Amniotic stem cell (primary cell): ENCODE measurements at places on chromosomes 4 and X.

DNA sequence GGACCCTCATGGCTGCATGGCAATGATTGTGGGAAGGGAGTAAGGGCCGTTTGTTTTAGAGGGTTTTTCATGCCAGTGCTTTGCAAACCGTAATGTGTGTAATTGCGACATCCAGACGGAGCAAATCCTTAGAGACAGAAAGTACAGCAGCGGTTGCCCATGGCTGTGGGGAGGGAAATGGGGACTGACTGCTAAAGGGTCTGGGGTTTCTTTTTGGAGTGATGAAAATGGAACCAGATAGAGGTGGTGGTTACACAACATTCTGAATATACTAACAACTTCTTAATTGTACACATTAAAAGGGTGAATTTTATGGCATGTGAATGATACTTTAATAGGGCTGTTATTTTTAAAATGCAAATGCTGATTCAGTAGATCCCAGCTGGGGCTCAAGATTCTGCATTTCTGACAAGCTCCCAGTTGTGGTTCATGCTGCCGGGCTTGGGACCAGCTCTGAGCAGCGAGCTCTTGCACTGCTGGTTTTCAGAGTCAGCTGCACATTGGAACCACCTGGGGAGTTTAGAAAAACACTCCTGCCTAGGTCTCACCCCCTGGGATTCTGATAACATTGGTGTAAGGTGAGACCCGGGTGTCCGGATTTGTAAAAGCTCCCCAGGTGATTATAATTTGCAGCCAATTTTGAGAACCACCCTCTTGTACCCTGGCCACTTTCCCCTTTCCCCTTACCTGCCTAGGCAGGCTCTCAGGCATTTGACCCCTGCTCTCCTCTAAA is 47.7 kb downstream of the PRPS1 start:
- no peak for DNase-seq

DNA sequence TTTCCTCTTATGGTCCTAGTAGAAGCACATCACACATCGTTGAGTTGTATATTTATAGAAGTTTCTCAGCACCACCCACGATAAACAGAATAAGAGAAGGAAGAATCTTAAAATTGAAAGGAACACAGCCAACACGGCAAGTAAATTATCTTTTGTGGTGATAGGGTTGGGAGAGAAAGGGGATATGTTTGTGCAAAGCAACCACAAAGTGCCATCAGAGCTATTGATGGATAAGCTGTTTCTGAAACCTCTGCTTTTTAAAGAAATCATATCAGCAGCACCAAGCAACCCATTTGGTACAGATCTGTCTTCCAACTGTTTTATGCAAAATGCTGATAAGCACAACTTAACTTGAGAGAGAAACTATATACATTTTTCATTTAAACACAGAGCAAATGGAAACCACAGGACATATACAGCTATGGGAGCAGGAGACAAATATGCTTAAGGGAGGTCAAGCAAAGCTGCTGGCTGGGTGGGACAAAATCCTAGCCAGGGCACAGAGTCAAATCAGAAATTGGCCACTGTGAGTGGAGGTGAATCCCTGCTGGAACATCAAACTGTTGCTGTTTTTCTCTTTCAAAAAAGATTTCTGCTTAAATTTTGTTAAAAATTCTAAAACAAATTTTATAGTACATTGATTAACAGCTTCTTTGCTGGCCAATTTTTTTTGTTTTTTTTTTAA is 194.0 kb upstream of the HHIP start:
- no peak for DNase-seq

- no peak for DNase-seq
These were observed 47.3 kb downstream of the ARHGAP24 start for GRCh38 chr4:85522277-85522676.

GRCh38 chr4:173461170-173461569 is 62.3 kb upstream of the SCRG1 start:
- DNase-seq: no peak

DNA sequence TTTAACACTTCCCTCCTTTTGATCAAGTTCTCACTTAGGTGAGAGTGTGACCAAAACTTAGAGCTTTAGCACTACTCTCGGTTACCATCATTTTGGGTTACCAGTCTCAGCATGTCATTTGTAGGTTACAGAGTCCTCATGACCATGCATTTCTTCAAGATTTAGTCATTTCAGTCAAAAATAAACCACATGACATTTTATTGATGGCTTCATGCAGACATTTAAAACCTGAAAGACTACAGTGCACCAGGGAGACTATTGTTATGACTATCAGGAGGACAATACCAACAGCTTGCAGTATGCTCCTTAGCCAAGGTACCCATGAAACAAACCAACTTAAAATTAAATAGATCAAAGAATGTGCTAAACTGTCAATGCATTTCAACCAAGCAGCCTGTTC is 498.1 kb upstream of the FSTL5 start:
- DNase-seq: no peak

DNA sequence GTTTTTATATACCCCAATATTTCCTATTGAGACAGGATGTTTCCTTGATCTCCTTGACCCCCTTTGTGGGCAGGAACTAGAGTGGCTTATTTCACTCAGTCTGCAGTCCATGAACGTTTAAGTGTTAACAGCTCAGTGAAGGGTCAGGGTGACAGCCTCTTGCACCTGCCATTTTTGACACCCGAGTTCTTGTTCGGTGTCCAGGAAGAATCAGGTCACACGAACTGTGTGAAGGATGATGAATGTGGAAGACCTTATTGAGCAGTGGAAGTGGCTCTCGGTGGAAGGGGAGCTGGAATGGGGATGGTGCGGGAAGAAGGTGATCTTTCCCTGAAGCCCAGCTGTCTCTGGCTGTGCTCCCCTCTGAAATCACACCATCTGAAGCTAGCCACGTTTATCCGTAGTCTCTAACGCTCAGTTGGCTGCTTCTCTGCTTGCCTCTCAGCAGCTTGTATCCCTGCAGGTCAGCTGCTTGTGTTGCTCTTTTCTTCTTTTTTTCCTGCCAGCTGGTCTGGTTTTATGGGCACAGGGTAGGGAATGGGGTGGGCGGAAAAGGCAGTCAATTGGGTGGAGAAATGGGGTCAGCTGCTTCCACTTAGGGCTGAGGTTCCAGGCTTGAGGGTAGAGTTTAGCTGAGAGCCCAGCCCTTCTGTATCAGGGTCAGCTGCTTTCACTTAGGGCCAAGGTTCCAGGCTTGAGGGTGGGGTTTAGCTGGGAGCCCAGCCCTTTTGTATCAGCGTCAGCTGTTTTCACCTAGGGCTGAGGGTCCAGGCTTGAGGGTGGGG is 29.0 kb upstream of the CCNG2 start:
- DNase-seq: no peak

DNA sequence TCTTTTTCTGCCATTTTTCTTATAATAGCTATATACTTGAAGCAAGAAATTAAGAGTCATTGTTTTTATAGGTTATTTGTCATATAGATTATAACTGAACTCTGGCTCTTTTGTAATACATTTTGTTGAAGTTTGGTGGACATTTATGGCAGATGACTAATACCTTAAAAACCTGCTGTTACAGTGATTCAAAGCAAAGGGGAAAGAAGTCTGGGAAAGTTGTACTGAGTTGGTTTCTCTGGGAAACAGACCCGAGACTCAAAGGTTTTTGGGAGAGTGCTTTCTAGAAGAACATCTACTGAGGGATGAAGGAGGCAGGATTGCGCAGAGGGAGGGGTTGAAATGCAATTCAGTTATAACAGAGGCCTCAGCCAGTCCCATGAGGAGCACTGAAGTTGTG is 35.9 kb downstream of the NAP1L5 start:
- peak; percentile 20 for DNase-seq

DNA sequence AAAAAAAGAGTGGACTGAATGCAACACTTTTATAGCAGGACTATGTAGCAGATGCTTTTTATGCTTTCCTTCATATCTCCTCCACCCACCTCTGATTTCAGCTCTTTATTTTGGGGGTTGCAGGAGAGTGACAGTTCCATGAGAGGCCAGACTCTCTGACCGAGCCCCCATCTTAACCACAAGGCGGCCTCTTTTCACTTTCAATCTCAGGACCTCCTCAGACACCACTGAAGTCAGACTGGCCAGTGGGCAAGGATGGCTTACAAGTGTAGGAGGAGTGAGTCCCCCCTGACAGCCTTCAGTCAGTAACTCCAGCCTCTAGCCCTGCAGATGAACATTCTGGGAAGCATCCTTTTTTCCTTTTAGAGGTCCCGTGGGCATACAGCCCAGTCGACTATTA is 140.8 kb downstream of the FRAS1 start:
- no peak for DNase-seq

DNA sequence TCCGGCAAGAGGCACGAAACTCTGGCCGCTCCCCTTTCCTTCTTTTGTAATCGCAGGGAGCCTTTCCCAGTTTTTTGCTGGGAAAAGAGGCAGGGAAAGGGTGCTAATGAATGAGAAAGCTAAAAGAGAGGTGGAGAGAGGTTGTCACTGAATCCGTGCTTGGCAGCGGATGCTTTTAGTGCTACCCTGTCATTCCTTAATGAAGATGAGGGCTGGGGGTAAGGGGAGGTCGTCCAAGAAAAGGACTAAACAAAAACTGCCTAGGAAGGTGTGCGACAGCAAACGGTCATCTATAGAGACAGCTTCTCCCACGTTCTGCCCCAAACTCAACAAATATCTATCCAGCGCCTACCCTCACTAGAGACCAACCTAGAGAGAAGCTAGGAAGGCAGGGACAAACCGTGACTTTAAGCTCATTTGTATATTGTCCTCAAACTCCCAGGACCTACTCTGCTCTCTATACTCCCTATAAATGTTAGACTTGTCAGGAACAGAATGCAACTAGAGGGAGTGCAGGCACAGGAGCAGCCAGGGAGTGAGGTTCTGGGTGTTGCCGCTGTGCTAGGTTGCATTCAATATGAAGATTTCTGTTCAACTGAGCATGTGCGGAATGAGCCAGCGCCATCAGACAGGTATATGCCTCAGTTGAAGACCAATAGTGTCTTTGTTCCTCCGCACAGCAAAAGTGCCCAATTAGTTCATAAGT is 777 bp upstream of the CASK start:
- DNase-seq: no peak

DNA sequence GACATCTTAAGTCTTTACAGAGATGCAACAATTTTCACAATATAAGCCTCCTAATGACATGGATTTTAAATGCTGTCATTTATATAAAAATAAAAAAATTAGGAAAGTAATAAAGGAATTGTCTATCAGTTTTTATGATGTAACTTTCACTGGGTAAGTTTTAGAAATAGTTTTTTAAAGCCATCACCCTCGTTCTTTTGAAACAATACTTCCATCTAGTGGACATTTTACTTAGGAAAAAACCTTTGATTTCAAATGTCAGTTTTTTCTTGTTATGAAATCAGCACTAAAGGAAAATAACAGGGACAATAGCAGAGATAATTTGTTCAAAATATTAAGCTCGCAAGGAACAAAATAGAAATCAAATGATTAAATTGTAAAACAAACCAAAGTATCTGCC is 24.3 kb upstream of the NDNF start:
- DNase-seq: peak; percentile 37

GRCh38 chr4:78767350-78767749 is 8.8 kb upstream of the BMP2K start:
- no peak for DNase-seq

DNA sequence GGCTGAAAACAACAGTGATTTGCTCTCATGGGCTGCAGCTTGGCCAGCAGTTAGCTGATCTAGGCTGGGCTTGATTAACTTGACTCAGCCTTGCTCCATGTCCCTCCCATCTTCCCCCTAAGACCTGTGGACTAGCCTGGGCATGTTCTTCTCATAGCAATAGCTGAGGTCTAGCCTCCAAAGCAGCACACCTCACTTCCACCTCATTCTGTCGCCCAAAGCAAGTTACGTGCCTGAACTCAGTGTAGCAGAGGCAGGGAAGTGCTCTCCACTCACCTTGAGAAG is 62.2 kb downstream of the EVC start:
- DNase-seq: no peak

- no peak for DNase-seq
These were observed 68.5 kb upstream of the HMX1 start for GRCh38 chr4:8939840-8940742.

GRCh38 chr4:141569141-141569540 is 67.2 kb upstream of the IL15 start:
- DNase-seq: no peak

DNA sequence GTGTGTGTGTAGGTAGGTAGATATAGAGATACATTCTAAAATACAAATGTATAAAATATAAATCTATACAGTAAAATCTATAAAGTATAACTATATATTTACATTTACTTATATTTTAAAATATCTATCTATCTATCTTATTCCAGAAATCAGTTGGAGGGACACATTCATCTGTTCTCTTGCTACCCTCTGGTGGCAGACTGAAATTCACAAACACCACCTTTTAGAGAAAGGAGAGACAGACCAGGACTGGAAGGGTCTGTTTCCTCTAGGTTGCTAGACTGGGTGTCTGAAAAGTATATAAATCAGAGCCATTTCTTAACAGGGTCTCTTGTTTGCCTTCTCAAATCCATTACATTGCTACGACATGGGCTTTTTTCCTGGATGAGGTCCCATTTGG is 343.0 kb downstream of the OPHN1 start:
- DNase-seq: no peak

DNA sequence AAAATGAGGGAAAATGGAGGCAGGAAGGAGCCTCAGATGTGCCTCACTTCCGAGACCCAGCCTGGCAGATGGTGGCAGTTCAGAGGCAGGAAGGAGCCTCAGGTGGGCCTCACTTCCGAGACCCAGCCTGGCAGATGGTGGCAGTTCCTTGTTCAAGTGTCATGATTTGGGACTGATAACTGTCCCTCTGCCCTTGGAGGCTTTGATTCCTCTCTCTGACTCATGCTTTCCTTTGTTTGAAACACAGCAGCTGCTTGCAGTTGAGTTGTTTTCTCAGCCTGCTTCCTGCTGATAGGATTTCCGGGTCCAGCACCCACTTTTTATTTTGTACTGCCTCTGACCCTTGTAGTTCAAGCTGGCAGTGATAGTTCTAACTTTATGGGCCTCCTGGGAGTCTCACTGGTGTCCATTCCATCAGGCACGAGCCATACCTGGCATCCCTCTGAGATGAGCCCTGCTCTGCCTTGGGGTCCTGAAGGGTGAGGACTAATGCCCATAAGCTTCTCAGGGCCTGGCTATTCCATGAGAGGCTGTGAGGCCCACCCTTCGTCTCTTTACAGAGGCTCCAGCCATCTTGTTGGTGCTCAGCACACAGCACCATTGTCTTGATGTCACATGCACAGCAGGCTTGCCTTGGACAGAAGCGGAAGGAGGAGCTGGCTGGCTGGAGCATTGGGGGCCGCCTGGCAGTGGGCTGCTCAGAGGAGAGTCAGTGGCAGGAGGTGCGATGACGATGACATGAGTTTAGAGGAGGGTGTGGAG is 13.0 kb downstream of the RGS12 start:
- no peak for DNase-seq

- no peak for DNase-seq
These were observed 49.9 kb upstream of the SCRG1 start for GRCh38 chr4:173448608-173449379.

- DNase-seq: no peak
These were observed 19.9 kb downstream of the TSC22D3 start for GRCh38 chrX:107755721-107756120.

- DNase-seq: no peak
These were observed 154.2 kb downstream of the TEX11 start for GRCh38 chrX:70754169-70754848.
